ENCODE measurements at places on chromosomes 1 and 21. TPM values are rescaled to one million over a fixed set of nuclear protein-coding genes. Genes with fewer than 3 reads are reported as not detected.

LCE3E gene
- total RNA-seq, result not detected

- peak; percentile 25 for DNase-seq
These were observed 160.6 kb upstream of the USP24 start for GRCh38 chr1:55375617-55376258.

- DNase-seq, result no peak
These were observed 17.0 kb downstream of the TRAF5 start for GRCh38 chr1:211343607-211344006.

DNA sequence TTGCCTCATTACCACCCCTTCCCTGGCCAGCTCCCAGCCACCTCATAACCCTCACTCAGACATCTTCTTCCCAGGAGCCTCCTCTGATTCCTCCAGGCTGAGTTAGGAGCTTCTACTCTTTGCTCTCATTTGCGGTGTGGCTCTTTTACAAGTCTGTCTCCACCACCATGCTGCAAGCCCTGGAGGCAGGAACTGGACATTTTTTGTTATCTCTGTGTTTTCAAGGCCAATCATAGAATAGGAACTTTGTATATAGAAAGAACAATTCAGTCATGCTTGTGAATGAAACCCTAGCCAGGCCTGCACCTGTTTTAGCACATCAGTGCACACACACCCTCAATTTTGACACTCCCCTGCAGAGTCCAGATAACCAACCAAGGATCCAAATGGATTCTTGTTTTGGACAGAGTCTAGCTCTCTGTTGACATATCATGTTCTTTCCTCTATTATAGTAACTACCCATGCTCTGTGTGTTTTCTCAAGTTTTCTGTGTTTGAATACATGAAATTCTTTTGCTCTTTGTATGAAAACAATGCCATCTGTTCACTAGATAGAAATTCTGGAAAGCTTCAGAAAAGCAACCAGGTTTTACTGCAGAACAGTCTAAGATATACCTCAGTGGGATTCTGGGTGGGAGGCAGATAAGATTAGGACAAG is 60.9 kb upstream of the ZNF648 start:
- DNase-seq, result no peak

DEGS1 gene
- total RNA-seq, result 27.9 TPM

SPATA21 gene
- total RNA-seq, result not detected

CDCA8 gene
- 56.0 TPM for total RNA-seq

DNA sequence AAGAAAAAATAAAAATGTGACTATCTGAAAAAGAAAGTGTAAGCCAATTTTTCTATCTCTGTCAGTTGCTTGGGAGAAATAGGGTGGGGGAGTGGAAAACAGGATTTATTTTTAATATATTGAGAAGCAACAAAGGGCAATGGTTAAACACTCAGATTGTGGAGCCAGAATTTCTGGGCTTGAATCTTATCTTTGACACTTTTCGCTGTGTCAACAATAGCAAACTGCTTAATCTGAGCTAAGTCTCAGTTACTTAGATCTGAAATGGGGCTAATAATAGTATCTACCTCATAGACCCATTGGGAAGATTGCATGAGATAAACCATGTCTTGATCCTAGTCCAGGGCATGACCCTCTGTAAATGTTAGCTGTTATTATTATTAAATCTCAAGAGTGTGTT is 468.1 kb downstream of the ADGRL2 start:
- no peak for DNase-seq

DNA sequence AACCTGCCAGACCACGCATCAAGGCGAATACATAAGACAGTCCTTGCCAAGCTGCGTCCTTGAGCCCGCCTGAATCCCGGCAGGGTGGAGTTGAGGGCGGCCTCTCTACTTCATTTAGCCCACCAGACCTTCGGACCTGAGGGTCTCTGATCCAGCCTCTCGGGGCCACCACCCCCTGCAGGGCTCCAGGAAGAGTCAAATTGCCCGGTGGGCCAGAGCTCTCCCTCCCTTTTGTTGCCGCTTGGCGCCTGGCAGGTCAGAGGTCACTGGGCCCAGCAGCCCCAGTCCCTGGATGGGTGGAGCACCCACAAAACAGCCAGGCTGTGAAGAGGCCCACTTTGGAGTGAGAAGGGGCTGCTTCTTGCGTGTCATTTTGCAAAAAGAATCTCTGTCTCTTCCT is 9.0 kb downstream of the GNG4 start:
- no peak for DNase-seq

- DNase-seq, result no peak
These were observed 783.4 kb upstream of the BRINP3 start for GRCh38 chr1:191261111-191261510.

All from activated CD4-positive, alpha-beta memory T cell treated with anti-CD3 and anti-CD28 coated beads for 36 hours (primary cell).